ENCODE measurements at places on chromosomes 3 and 15.
A peak's percentile ranks its signal among the peaks of the same experiment; 100 is the strongest.

- DNase-seq = peak; percentile 2
These were observed 201.6 kb downstream of the EDEM1 start for GRCh38 chr3:5389057-5389456.

DNA sequence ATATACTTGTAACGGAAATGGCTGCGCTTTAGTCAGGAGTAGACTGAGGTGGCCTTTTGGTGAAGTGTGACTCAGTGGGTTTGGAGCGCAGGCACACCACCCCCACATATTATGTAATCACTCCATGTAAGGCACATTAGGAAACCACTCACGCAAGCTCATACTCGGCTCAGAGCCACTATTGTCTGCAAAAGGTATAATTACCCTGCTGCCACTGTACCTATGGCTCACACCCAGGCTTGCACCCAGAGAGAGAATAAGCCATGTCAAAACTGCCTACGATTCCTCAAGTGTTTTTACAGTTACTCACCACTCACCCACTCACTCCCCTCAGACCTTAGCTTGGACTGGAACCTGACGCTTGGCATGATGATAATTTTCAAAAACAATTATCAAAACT lies 611.9 kb upstream of the CCDC54 start:
- no peak for DNase-seq

DNA sequence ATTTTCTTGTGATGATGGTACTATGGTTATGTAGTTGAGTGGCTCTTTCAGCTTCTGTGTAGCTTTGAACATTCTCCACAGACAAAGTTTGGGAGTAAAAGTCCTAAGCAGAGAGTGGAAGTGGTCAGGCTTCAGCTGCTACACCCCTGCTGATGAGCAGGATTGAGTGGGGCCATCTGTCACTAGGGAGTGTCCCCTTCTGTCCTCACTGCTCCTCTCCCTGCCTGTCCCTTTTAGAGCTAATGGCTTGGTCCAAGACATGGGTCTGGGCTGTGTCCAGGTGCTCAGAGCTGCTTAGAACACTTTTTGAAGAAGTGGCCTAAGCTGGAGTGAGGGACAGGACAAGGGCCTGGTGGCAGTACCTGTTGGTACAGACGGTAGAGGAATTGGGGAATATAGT lies 15.1 kb downstream of the MYZAP start:
- DNase-seq = no peak

- peak; percentile 26 for DNase-seq
These were observed 41.6 kb downstream of the NR2C2 start for GRCh38 chr3:14988988-14989394.

All from HepG2 (cell line).